SJSA1 (cell line): ENCODE measurements at places on chromosomes 2 and 18. TPM values are rescaled to one million over a fixed set of nuclear protein-coding genes. Genes with fewer than 3 reads are reported as not detected.

Gene UGT1A5
- total RNA-seq = not detected in 2 replicates

Gene ARID5A
- total RNA-seq = 6.3 and 9.7 TPM in 2 replicates

Gene FMNL2
- 4.4 and 12.9 TPM in 2 replicates for total RNA-seq

Gene RBM43
- 1.7 and 3.7 TPM in 2 replicates for total RNA-seq

Gene RAD51AP2
- total RNA-seq = not detected in 2 replicates

Gene ST8SIA3
- not detected in 2 replicates for total RNA-seq

Gene PRKCE
- total RNA-seq = 43.3 and 52.2 TPM in 2 replicates

Gene MLPH
- 0.50 TPM in 1 of 2 replicates, not detected in the other for total RNA-seq

Gene ABCB11
- not detected in 2 replicates for total RNA-seq

Gene FAM237A
- total RNA-seq = not detected in 2 replicates

Gene APLF
- 1.2 and 1.8 TPM in 2 replicates for total RNA-seq

Gene CIDEA
- not detected in 2 replicates for total RNA-seq

Gene DOCK10
- total RNA-seq = 32.6 and 42.4 TPM in 2 replicates

Gene ANKRD36B
- total RNA-seq = 5.5 and 8.5 TPM in 2 replicates

Gene DOK6
- total RNA-seq = not detected in 2 replicates

Gene CREG2
- not detected in 2 replicates for total RNA-seq

Gene SERPINB3
- not detected in 2 replicates for total RNA-seq

Gene KIAA2012
- 0.03 TPM in 1 of 2 replicates, not detected in the other for total RNA-seq
